ENCODE measurements at places on chromosomes 6 and 20.

DNA sequence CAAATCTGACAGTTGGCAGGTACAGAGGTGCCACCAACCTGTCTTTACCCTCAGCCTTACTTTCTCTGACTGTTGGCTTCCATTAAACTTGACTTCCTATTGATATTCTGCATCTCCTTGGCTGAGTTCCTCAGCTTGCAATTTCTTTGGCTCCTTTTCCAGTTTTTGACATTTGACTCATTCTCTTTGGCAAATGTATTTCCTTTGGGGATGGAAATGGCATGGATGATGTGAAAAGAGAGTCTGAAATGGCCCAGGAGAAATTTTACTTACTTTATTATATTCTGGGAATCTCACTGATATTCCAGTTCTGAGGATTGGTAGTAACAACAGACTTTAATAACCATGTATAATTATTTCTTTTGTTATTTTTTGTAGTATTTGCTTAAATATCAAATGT, 255.2 kb downstream of the CD109 start:
- no peak for DNase-seq

GRCh38 chr6:52377538-52378221, 15.7 kb downstream of the PAQR8 start:
- no peak for DNase-seq

GRCh38 chr20:48704761-48705160, 123.0 kb downstream of the PREX1 start:
- no peak for DNase-seq

DNA sequence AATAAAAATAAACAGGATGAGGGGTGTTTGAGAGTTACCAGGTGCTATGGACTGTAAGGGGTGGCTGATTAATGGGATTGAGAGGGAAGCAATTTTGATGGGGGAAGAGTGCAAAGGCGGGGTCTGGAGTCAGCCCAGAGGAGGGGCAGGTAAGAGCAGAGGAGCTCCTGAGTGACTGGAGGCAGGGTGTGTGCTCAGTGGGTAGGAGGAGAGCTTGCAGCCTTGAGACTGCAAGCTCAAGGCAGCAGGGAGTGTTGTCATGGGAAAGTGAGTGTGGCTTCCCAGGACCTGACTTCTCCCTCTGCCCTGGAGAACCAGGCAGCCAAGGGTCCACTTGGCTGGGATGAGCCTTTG, 54.2 kb downstream of the RAB44 start:
- DNase-seq: no peak

DNA sequence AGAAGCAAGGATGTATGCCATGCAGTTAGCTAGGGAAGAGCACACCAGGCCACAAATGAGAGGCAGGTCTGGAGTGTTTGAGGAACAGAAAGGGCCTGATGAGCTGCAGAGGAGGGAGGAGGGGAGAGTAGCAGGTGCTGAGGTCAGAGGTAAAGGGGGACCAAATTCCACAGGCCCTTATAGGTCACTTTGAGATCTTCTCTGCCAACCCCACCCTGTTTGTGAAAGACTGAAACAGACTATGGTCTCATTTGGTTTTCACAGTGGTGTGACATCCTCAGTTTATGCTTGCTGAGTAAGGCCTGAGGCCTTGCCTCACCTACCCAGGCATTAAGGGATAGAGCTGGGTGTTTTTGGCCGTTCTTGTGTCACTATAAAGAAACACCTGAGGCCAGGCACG, 187.7 kb upstream of the MYLIP start:
- no peak for DNase-seq

GRCh38 chr6:75745404-75745803, 3.6 kb upstream of the MYO6 start:
- no peak for DNase-seq

DNA sequence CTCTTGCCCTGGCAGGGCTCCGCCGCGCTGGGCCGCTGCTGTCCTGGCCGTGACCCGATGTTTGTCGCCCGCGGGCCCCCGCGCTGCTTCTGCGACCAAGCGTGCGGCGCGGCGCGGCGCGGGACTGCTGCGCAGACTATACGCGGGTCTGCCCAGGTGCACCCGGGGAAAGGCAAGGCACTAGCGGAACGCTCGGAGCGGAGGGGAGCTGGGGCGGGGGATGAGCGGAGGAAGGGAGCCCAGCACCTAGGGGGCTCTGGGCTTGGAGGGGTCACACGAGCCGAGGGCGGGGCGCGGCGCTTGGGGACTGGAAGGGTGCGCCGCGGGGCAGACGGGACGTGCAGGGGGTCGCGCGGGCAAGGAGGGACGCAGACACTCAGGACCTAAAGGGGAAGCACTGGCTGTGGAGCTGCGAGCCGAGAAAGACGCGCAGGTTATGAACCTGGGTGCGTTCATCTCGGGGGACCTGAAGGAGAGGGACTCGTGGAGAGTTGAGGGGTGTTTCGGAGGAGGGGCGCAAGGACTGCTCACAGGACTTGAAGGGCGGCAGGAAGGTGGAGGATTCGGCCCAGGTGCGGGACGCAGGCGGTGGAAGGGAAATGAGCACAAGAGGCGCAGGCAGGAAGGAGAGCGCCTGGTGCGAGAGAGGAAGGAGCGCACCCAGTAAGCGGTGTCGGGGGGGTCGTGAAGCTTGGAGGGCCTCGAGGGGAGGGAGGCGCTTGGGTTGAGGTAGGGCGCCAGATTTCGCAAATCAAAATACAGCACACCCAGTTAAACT, 40.8 kb upstream of the ZNFX1 start:
- no peak for DNase-seq

DNA sequence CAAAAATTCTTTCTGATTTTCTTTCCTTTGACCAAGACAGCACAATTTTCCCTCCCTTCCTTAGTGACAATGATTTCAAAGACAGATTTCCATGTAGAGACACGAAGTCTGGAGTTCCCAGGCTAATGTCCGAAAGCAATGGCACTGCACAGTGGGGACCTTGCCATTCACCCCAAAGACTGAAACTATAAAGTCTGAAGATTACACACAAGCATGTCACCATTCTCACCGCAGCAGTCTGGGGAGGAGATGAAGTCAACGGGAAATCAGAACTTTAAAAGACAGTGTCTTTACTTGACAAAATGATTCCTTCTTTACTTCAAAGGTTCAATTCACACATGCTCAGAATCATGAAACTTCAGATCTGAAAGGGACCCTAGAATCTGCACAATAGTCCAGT, 8.3 kb downstream of the B4GALT5 start:
- DNase-seq: no peak

- DNase-seq: no peak
Observed at GRCh38 chr20:29325304-29325640, 1932.2 kb upstream of the DEFB115 start.

DNA sequence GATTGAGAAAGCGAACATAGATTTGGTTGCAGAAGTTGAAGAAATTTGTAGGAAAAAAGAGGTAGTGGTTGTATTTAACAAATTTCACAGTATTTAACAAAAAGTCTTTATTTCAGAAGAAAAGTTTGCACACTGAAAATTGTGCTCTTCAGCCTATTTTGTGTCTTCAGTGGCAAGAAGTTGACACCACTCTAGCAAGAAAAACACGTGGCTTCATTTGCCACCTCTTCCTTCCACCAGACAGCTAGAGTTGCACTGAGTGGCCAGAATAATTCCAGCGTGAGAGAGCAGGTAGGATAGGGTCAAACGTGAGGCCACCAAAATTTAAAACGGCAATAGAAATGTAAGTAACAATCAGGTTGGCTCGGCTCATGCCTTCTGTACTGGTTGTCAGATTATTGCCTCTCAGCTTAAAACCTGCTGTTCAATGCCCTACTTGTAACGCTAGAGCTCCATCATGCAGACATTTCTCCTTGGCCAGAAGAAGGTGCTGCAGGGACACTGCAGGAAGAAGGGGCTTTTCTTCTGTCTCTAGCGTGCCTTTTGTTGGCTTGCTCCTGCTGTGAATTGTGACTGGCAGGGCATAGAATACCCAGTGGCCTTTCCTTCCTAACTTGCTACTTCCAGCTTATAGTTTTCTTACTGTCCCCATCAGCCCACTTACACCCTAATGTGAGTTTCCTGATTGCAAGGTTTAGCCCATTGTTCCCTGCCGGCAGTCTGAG, 12.1 kb downstream of the TRAPPC3L start:
- DNase-seq: no peak

DNA sequence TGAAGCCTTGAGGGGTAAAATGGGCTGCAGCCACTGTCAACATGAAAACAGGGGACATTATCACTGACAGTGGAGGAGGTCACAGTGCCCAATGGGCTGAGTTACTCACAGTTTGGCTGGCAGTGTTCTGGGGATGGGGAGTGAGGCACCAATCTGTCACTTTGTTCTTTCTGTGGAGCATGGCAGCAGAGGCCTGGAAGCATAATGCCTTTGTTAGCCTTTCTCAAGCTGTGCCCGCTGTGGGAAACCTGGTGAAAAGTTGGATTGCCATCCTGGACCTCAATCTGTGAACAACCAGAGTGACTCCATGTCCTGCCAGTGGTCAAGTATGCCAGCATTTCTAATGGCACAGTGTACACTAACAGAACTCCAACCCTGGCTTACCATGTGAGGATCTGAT, 143.6 kb downstream of the OR2B2 start:
- DNase-seq: no peak

DNA sequence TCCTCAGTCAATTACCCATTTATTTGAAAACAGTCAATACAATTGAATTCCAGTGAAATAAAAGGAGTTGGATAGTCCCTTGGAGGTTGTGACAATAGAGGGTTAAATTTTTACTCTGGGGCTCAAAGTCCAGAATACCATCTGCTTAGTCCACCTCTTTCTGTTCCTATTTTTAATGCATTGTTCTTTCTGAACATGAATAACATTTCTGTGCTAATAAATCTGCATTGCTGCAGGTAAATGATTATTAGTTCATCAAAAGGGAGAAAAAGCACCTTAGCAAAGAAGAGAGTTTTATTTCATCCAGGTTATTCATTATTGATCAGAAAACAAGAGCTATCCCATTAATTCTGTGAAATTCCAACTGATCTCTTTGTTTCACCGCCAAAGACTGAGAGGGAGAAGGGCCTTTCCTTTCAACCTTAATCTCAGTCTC, 166.1 kb upstream of the OLIG3 start:
- DNase-seq: no peak

DNA sequence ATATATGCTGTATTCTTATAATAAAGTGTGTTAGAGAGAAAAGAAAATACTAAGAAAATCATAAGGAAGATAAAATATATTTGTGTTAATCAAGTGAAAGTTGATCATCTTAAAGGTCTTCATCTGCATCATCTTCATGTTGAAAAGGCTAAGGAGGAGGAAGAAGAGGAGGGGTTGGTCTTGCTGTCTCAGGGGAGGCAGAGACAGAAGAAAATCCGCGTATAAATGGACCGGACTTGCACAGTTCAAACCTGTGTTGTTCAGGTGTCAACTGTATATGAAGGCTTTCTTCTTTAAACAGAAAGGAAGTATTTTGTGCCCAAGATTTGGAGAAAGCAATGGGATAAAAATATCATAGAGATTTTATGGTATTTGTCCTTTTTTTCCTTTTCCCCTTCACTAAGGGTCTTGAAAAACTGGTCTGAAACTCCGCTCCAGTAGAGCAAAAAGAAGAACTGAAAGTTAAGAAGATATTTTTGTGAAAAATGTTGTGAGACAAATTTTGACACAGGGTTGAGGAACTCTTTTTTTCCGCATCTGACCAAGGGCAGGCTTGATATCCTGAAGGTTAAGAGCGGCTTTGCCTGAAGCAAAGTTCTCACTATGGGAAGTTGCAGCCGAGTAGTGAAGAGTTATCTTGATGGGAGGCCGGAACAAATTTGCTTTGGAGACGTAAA, 350.7 kb downstream of the LAMA2 start:
- no peak for DNase-seq

DNA sequence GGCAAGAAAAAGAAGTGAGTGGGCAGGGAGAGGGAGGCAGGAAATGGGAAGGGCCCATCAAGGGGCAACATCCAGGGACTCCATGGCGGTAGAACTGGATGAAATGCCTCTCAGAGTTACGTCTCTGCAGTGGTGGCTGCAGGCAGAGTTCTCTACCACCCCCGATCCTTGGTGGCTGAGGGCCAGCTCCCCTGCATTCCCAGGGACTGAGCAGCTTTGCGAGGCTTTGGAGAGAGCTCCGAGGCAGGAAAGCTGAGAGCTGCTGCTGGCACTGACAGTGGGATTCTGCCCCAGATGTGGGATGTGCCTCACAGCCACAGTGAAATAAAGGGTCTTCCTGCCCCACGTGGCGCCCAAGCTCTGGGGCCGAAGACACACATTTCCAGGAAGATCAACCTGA, 236.6 kb downstream of the SLC24A3 start:
- DNase-seq: no peak

GRCh38 chr6:32815115-32815514, 1.7 kb downstream of the HLA-DOB start:
- no peak for DNase-seq

GRCh38 chr6:3026791-3027626, 27.3 kb downstream of the NQO2 start:
- DNase-seq: no peak

GRCh38 chr20:62215020-62215990, 4.8 kb downstream of the HRH3 start:
- no peak for DNase-seq

- no peak for DNase-seq
Observed at GRCh38 chr6:142861711-142862110, 83.3 kb downstream of the HIVEP2 start.

GRCh38 chr20:818001-818664, 15.4 kb upstream of the FAM110A start:
- no peak for DNase-seq

GRCh38 chr6:135972586-135972985, 121.1 kb downstream of the PDE7B start:
- DNase-seq: no peak

DNA sequence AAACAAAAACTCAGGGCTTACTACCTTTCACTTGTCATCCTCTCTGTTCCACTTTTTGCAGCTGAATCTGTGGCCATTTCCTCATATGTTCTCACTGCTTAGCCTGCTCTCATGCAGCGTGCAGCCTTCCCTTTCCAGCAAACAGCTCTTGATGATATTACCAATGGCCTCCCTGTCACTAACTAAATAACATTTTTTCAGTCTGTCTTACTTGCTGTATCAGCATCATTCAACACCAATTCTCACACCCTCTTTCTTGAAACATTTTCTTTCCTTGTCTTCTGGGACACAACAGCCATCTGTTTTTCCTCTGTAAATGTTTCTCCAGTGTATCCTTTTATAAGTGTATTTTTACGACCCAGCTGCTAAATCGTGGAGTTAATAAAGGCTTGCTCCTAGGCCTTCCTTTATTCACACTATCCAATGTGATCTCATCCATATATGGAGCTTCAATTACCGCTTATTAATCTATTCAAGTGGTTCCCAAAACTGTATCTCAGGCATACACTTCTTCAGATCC, 523.6 kb upstream of the RNF217 start:
- DNase-seq: no peak

DNA sequence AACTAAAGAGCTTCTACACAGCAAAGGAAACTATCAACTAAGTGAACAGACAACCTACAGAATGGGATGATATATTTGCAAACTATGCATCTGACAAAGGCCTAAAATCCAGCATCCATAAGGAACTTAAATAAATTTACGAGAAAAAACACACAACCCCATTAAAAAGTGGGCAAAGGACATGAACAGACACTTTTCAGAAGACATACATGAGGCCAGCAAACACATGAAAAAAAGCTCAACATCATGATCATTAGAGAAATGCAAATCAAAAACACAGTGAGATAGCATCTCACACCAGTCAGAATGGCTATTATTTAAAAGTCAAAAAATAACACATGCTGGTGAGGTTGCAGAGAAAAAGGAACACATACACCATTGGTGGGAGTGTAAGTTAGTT, 24.5 kb downstream of the AGPAT4 start:
- DNase-seq: no peak

- no peak for DNase-seq
Observed at GRCh38 chr6:163390770-163391169, 23.7 kb upstream of the QKI start.

GRCh38 chr20:55632592-55632991, 372.7 kb downstream of the CBLN4 start:
- no peak for DNase-seq

- no peak for DNase-seq
Observed at GRCh38 chr6:129749749-129750120, 39.8 kb upstream of the ARHGAP18 start.

Measured in stimulated activated CD8-positive, alpha-beta memory T cell treated with anti-CD3 and anti-CD28 coated beads, Interleukin-2, amount 100 ng/mL, for 48 hours (primary cell).